Skin of body (tissue), 3 donors: ENCODE measurements at places on chromosomes 1 and 21.

DNA sequence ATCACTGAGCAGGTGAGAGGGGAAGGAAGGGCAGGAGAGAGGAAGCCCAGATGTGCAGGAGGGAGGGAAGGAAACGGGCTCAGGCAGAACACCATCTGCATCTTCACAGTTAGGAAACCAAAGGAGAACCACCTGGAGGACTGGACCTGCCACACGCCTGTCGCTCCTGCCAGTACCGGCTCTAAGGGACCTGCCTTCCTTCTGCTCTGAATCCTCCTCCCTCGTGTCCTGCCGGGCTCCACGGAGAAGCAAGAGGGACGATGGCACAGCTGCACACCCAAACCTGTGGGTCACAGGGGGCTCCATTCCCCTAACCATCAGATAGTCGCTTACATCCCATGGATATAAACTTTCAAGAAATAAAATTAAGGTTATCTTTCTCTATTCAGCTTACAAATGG, 56.1 kb downstream of the TOR1AIP2 start:
- no peak for DNase-seq

- no peak for DNase-seq
These were observed 75.3 kb upstream of the ARTN start for GRCh38 chr1:43858324-43858723.

DNA sequence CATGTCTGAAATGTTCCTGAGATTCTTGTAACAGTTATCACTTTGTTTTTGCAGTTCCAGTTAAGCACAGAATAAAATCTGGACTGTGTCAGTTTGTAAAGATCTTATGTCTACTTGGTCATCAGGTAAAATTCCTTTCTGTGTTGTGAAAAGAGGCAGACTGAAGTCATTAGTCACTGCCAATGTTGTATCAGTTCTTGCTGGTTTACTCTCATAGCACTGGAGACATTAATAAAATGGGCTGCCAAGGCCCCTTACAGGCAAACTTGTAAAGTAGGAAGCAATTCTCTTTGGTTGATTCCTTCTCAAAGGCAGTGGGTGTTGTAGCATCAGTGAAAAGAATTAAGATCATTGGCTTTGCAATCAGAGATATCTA, 61.4 kb upstream of the ST6GALNAC3 start:
- DNase-seq = no peak

- no peak for DNase-seq
These were observed 21.5 kb upstream of the TMCO2 start for GRCh38 chr1:40226192-40226591.

GRCh38 chr1:150159550-150159949, 9.8 kb downstream of the PLEKHO1 start:
- no peak for DNase-seq

GRCh38 chr1:90502194-90502593, 214.9 kb downstream of the BARHL2 start:
- no peak for DNase-seq

DNA sequence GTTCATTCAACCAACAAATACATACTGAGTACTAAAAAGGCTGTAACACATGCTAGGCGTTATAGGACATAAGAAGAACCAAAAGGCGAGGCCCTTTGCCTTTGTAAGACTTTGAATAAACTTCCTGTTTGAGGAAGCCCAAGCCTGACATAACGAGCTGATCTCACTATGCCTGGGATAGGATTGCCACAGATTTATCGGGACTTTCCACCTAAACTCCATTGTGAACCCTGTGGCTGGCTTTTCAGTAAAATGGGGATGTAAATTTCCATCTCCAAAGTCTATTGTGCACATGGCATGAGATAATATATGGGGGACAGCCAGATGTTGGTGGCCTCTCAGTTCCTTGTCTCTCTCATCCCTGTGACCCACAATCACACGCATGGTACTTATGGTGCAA, 41.9 kb downstream of the LMO4 start:
- no peak for DNase-seq

GRCh38 chr1:3480369-3480719, 25.9 kb downstream of the ARHGEF16 start:
- DNase-seq = no peak

DNA sequence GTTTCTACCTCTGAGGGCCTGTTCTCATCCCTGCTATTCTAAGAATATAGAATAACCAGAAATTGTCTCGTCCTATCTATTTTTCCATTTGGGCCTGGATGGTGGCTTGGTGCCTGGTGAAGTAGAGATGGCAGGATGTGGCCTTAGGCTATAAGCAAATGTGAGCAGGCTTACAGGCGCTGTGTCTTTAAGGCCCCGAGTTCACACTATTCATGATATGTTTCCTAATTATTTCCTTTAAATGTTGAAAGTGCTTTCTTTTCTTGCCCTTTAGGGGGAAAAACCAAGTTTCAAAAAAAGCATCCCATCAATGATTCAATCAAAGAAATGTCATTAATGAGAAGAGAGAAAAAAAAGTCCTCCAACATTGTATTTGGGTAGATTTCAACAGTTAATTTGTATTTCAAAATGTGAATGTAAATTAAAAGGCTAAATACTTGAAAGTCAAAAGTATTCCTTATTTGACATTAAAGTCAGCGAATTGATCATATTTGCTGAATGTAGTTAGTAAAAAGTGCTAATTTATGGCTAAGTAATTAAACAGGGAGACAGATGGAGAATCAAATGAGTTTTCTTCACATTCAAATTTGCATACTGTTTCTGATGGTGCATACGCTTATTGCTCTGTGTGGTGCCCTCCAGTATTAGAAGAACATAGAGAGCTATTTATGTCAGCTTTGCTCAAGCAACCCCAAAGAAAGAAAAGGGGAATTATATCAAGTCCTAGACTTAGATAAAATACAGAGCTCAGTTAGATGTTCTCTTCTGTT, 34.0 kb upstream of the HUNK start:
- DNase-seq = no peak

DNA sequence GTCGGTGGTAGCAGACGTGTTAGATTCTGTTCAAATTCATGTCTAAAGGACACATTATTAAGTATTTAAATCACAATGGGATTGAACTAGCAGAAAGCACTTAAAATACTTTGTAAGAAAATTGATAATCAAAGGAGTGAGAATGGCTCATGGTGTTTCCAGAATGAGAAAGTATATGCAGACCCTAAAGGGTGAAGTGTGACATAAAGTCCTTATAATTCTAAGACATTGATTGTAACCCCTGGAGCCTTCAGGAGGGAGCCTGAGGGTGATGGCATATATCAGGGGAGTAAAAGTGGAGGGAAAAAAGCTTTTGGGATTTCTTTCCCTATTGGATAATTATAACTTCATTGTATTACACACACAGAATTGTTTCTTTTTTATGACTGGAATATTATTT, at the start of gene OR2C3:
TSS of gene OR2C3 (minus strand) at position 101 of the 400 bp plus-strand sequence. CDS start 3,929 bp downstream, outside the sequence.
- no peak for DNase-seq

DNA sequence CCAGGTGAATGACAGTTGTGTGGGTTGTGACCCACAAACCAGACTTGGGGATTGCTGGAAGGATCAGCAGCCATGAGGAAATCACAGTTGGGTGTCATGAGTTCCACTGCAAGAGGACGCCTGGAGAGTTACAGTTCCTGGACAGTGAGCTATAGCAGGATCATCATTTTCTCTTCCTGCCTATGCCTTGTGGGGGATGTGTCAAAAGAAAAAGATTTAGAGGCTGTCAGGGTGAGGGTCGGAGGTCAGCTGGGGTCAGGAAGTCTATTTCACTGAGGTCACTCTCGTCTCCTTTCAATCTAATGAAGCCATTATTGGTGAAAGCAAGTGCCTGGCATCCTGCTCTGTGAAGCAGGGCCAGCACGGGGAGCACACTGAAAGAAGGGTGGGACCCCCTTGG, 7.0 kb upstream of the LIN28A start:
- DNase-seq = no peak

DNA sequence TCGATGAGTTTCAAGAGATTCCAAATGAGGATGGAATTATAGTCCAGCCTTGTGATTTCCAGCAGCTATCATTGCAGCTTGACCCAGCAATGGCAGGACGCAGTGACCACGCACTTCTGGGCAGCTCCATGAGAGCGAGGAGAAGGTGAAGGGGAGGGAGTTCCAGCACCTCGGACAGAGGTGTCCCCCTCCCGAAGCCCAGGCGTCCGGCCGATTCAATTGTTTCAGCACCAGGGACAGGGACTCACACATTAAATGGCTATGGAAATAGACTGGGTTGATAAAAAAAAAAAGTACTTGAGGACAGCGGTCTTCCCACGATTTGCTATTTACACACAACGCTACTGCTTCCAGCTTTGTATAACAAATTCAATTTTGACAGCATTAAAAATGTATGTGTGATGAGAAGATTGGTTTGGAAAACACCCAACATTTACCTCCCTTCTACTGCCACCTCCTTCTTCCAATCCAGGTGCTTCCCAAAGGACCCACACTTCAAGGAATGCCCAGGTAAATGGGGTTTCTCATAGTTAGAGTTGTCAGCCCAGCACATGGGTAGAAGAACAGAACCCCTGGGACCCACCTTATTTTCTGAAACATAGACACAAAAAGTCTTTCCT, 71.8 kb downstream of the DISP3 start:
- DNase-seq = peak; percentile 10

DNA sequence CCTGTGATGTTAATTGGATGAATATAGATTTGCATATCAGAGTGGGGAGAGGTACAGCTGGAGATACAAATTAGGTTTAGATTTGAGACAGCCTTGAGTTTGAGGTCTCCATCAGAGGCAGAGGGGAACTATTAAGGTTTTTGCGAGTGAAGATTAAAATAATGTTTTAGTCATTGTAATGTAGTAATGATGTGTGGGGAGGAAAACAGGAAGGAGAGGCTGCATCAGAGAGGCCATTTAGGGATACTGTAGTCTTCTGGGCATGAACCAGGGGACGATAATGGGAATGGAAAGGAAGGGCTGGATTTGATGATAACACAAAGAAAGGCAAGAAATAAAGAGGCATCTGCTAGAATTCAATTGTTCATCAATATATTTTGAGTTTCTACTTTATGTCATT, 9.5 kb downstream of the CD84 start:
- no peak for DNase-seq

GRCh38 chr1:240501115-240501514, 110.8 kb downstream of the GREM2 start:
- no peak for DNase-seq

DNA sequence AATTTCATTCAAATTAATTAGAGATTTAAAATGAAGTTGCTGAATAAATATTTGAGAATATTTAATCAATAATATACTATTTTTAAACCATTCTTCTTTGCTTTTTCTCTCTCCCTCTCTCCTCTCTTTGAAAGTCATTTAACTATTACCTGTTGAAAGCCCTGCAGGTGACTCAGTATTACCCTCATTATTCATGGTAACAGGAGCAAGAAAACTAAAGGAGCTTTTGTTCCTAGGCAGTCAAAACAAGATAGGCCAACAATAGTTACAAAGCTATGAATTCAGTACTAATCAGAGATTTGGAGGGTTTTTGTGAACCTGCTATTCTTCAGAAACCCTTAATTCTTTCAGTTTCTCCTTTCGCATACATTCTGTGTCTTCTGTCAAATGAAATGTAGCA, 721.3 kb upstream of the NCAM2 start:
- no peak for DNase-seq

- no peak for DNase-seq
These were observed 2.3 kb upstream of the CHI3L1 start for GRCh38 chr1:203188686-203189232.

- no peak for DNase-seq
These were observed 660.0 kb downstream of the PTPRC start for GRCh38 chr1:199298825-199299224.

DNA sequence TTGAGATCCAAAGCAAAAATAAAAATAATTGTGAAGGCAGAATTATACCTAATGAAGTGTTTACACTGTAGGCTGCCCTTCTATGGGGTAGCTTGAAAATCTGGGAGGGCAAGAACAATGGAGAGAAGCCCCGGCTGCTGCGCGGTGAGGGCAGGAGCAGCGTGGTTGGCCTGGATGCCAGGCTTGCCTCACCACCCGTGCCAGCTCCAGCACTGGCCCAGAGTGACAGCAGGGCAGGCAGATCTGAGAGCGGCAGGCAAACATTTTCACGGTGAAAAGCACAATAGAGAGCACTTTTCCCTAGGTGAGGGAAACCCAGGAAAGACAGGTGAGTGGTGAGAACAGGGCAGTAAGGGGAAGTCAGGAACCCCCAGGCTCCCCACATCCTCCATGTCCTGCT, 1.4 kb downstream of the PROK1 start:
- no peak for DNase-seq

GRCh38 chr21:17679002-17679600, 66.4 kb upstream of the BTG3 start:
- peak; percentile 71 for DNase-seq

DNA sequence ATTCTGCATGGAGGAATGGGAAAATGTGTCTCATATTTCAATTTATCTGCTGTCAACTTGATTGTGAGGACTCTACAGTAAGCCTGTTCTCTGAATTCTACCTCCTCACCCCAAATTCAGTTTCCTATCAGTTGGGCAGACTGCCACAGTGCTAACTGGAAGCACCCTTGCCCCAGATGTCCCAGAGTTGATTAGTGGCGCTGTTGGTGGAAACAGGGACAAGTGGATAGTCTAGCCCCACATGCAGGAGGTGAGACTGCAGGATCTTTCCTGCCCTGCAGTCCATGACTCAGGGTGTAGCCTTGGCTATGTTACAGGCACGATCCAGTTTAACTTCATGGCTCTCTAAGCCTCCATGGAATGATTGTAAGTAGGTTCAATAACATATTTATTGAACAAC, 22.1 kb downstream of the ADAM30 start:
- DNase-seq = no peak

GRCh38 chr1:224660074-224660473, 44.0 kb downstream of the CNIH3 start:
- no peak for DNase-seq

DNA sequence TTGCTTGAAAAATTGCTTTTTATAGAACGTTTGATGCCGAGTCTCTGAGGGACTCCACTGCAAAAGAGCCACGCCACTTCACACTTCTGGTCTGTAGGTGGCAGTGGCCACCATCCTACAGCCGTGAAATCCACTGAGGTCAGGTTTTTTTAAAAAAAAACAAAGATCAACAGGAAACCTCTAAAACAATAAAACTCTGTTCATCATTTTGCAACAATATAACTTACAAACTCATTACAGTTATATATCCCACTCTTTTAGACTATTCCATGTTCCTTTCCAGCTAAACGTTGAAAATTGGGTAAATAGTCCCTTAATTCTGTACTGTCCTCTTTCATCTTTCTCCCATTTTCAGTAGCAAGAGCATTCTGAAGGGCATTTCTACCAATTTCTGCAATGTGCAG, 64.6 kb upstream of the FMN2 start:
- DNase-seq = no peak

- DNase-seq = no peak
These were observed 428.4 kb upstream of the B3GALT2 start for GRCh38 chr1:193614817-193615216.
